GM06990 (cell line): ENCODE measurements at places on chromosomes 2 and 18.

DNA sequence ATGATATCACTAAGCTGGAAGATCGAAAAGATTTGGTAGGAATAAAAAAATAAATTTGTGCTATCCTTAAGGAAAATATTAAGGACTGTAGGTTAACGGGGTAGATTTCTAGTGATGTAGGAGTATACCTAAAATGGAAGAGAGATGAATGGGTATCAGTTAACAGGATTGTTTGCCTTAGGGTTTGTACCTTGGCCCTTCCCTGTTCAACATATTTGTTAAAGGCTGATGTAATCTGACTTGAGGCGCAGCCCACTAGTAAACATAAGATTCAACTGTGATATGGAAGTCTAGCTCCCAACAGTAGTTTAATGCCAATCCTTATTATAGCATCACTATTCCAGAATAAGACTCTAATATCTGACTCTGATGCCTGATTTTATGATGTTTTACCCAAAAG is 685.2 kb downstream of the DCC start:
- no peak for DNase-seq

DNA sequence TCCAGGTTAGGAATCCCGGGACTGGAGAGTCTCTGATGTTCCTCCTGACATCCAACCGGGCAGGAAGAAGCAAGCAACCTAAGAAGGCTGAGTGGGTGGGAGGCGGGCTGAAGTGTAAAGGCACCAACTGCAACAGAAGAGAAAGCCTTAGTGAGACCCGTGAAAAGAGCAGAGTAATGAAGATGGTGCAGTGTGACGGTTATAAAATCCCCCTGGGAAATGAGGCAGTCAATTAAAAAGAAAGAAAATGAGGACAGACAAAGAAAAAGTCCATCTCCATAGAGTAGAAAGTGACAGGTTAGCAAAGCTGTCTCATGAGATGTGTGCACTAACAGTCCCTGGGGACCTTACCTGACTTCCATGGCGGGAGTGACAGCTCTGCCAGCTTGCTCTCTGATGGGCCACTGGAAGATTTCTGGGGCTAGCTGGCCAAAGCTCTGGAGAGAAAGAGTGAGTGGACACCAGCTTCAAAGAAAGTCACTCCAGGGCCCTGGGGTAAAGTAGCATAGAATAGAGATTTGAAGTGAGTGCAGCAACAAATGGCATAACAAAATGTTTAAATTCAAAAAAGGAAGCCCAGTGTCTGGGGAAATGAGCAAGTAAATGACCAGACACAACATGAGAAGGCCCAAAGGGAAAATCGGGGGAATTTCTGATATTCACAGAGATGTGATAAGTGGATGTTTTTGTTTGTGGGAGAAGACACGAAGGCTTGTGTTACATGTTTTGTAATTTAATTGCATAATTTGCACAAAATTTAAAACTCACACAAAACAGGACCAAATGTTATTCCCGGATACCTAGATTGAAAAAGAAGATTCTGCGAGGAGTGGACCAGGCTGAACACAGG is 44.1 kb upstream of the IGFBP2 start:
- no peak for DNase-seq

- DNase-seq: no peak
Measured at GRCh38 chr2:101107241-101107640, 43.9 kb downstream of the TBC1D8 start.

DNA sequence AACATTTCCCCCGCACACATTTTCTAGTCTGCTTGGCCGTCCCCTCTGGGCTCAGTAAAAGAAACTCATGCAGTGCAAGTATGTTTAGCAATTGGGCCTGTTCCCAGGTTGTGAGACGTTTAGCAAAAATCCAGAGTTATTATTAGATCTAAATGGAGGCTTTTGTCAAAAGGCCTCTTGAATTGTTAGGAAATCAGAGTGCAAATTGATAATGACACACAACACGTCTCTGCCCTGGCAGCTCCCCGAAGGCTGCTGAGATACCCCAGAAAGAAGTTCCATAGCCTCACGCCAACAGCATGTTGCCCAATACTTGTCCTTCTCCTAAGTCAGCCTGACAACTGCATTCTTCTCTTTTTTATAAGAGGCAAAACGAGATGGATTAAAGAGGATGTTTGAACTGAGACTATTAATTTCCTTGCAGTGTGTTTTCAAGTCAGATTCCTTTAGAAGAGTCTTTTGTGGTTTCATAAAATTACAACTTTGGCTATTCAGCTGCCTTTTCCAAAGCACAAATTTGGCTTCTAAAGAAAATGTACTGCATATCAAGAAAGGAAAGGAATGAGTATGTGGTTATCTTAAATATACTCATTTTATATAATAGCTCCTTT is 202.2 kb downstream of the TRIB2 start:
- DNase-seq: no peak

GRCh38 chr2:202778217-202778616 is 93.3 kb downstream of the ICA1L start:
- no peak for DNase-seq

DNA sequence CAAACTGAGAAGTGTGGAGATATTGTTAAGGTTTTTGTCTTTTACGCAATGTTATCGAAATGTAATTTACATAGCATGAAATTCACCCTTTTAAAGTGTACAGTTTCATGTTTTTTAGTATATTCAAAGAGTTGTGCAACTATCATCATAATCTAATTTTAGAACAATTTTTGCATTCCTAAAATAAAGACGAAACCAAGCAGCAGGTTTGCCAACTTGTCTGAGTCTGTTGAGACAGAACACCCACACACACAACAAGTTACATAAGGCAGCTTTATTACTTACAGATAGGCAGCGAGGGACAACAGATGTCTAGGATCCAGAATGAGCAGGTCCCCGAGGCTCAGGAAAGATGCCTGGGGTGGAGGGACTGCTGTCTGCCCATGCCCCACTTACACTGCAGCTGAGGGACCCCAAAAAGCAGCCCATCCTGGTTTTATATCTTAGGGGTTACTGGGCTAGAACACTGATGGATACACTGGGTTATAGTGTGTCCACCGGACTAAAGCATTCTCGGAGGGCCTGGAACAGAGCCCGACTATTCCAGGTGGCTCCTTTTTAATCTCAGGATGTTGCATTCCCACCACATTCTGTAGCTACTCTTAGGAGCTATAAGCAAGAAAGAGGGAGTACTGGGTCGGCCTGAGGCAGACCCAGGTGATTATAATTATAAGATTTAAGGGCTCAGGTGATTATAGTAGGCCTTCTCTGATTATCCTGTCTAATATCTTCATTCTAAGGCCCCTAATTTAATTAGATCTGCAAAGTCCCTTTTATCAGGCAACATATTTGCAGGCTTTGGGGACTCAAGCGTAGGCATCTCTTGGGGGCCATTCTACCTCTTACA is 150.2 kb upstream of the DOK6 start:
- DNase-seq: no peak

DNA sequence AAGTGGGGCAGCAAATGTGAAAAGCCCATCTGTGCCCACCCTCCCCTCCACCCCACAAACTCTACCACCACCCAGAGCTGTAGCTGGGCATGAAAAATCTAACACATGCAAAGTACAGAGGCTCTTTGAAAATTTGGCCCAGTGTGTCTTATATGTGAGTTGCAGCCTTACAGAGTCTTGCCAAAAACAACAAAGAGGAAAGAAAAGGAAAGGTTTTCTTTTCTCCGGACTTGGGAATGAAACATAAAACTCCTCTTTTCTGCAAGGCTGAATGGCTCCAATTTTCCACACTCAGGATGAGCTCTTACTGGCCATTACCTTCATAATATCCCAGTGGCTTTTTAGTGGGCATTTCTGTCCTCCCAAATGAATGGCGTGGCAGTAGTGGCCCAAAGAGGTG is 27.9 kb upstream of the POU3F3 start:
- DNase-seq: no peak

GRCh38 chr2:169964740-169965139 is 137.5 kb downstream of the UBR3 start:
- no peak for DNase-seq

DNA sequence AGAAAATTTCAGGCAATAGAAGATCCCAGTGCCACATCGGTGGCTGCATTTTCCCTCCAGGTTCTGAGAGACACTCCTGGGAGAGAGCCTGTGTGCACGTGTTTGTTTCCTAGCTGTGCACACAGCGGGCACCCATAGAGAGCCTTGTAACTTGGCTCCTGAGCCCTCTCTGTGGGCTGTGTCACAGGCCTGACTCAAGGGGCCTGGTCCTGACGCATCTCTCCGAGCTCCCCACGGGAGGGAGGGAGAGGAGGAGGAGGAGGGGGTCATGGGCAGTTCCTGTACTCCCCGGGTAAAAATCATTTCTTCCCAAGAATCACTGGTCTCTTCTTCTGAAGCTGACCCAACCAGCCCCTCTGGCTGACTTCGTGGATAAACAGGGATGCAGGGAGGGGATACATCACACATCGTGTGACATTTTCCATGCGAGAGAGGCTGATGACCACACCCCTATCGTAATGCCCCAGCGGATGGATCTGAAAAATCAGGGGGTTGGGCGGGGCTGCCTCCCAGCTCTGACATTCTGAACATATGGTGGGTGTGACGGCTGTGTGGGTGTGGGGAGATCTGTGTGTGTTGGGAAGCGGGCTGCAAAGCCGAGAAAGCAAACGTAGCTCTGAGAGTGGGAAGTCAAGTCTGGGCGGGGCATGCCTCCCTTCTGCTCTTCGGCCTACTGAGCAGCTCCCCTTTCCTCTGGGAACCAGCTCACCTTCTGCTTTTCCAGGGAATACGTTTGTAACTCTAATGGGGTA is 308.3 kb upstream of the HS6ST1 start:
- no peak for DNase-seq

DNA sequence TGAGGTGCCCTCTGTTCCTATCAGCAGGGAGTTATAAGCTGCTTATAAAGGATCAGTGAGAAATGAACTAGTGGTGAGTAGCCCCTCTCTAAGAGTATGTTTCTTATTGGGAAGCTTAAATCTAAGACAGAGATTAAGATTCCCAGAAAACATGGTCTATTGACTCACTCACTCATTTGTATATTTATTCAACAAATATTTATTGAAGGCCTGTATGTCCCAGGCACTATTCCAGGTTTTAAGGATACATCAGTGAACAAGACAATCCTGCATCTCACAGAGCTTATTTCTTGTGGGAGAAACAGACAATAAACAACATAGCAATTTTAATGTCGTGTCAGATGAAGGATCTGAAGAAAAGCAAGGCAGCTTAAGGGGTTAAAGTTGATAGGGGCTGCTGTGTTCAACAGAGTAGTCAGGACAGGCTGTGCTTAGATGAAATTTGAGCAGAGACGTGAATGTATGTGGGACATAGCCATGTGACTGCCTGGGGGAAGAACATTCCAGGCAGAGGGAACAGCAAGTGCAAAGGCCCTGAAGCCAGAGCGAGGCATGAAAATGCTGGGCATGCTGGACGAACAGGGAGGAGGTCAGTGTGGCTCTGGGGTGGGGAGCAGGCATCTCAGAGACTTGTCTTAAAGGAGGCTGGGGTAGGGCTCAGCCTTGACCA is 14.8 kb upstream of the PSD4 start:
- DNase-seq: no peak

DNA sequence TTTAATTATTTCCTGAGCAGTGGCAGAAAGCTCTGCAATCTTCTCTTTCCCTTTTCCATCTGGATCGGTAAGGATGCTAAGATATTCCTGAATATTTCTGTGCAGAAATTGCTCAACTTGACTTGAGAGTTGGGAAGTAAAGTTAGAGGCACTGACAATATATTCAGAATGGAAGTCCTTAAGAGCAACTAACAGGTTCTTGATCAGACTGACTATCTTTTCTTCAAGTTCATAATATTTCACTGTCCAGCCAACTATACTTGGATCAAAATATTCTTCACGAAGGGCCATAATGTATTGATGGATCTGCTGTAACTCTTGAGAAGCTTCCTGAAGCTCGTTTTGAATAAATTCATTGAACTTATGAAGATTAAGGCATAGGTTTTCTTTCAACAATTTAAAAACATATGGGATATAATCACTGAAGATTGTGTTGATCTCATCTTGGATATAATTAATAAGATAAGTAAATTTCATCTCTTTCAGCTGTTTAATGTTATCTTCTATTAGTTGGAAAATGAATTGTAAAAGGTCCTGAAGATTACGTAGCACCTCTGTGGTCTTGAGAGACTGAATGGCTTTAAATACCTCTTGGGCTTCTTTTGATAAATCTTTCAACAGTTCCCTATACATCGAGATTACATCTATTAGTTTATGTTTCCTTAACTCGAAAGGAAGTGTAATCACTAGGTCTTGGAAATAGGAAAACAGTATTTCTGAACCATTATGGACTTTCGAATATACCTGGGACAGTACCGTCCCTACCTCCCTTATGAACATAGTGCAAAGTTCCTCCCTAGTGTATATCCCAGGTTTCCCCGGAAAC is 41.7 kb downstream of the APOB start:
- no peak for DNase-seq

DNA sequence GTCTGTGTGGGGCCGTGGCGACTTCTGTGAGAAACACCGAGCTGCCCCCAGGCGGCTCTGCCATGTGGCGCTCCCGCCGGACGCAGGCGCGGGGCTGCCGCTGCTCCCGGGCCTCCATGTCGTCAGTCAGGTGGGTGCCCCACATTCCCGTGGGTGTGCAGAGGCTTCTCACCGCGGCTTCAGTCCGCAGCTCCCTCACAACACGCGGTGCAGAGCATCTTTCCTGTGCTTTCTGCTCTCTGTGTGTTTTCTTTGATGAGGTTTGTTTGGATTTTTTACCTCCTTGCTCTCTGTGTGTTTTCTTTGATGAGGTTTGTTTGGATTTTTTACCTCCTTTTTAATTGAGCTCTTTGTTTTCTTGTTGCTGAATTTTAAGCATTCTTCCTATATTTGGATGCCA is 13.0 kb downstream of the AQP12A start:
- DNase-seq: no peak

DNA sequence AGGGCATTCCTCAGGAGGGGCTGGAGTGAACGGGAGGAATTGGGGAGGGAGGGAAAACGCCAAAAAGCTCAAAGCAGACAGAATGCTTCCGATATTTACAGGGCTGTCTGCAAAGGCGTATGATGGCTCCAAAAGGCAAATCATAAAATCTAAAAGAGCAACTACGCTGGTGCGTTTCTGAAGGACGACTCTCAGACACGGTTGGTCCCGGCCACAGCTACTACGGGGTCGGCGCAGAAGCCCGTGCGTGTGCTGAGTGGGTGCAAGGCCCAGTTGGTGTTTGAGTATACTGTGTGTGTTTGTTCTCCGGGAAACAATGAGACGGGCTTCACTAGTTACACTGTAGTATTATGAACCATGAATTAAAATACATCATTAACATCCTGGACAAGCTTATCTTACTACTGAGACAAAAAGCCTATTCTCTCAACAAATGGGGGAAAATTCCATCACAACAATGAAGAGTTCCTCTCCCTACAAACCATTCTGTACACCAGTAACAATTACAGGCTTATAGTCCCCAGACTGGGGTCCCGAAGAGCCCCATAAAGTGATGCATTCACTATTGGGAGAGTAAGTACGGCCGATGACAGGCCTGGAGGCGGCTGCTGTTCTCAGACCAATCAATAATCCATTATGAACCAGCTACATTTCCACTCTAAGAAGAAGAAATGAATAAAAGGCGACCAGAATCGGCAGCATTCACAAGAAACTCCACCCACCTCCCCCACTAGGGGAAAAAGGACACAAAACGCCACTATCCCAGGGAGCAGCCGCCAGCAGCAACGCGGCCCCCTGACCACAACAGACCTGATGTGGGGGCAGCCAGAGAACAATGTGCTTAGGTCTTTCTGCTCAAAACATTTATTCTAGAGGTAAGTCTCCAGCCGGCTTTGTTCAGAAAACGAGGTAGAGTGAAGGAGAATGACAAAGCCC is 43.4 kb downstream of the ZNF516 start:
- DNase-seq: peak; percentile 48

GRCh38 chr2:136517716-136518115 is 247.6 kb upstream of the THSD7B start:
- no peak for DNase-seq

- peak; percentile 57 for DNase-seq
Measured at GRCh38 chr2:42794271-42795046, 2.1 kb upstream of the HAAO start.

- peak; percentile 58 for DNase-seq
Measured at GRCh38 chr2:28393114-28393836, 617 bp downstream of the FOSL2 start.
